Fibroblast of skin of right quadriceps (primary cell): ENCODE measurements at places on chromosomes 3 and 15.

GRCh38 chr3:173913397-173913796, 515.9 kb downstream of the NLGN1 start:
- peak; percentile 54 for DNase-seq

- DNase-seq = peak; percentile 55
Observed at GRCh38 chr3:115831864-115832263, 208.6 kb downstream of the GAP43 start.

- no peak for DNase-seq
Observed at GRCh38 chr3:53974324-53974723, 82.7 kb upstream of the SELENOK start.

DNA sequence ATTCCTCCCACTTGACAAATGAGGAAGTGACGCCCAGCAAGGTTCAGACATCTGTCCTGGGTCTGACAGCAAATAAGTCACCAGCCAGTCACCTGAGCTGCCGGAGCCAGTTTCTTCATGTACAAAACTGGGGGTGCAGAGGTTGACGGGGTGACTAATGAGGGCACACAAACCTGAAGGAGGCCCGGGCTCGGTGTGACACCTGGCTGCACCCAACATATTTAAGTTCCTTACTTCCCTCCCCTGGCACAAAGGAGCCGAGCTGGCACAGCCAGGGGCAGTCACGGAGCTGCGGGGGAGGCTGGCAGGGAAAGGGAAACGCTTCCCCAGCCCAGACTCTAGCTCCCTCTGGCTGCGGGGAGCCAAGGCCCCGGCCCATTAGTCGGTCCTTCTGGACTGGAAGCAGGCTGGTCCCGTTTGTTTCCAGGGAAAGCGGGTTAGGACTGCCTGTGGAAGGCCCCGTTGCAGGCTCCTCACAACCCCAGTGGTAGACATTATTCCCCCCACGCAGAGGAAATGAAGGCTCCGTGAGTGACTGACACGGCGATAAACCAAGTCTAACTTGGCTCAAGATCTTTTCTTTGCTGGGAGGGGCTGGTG, 2.3 kb downstream of the FBXL22 start:
- no peak for DNase-seq

DNA sequence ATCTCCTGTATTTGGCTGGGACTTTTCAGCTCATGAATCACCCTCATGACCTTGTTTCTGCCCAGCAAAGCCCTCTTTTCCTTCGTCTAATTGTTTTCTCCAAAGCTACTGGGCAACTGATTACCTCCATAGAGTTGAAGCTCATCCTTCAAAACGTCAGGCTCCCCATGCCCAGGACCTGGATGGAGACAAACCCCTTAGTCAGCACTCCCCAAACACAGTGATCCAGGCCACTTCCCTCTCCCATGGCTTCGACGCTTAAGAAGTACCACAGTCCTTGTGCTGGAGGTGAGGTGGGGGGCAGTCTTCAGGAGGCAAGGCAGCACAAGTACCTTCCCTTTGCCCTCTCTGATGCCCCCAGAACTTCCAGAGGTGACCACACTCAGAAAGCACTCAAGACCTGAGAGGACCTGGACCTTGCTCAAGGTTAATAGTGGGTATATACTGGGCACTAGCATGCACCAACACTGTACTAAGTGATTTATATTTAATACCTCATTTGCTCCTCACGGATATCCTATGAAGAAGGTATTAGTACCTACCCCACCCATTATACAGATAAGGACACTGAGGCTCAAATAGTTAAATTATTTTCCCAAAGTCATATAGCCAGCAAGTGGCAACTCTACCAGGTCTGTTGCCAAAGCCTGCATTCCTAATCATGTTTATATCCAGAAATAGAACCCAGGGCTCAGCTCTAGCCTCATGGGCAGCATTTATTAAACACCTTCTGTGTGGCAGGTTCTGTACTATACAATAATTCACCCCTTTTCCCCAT, 16.5 kb downstream of the TMEM40 start:
- DNase-seq = no peak
